NCI-H2081 treated with DMSO at 0.1 percent for 48 hours (cell line): ENCODE measurements at places on chromosomes 7 and 10.

GRCh38 chr7:51589111-51589510 is 272.5 kb upstream of the COBL start:
- DNase-seq: no peak

DNA sequence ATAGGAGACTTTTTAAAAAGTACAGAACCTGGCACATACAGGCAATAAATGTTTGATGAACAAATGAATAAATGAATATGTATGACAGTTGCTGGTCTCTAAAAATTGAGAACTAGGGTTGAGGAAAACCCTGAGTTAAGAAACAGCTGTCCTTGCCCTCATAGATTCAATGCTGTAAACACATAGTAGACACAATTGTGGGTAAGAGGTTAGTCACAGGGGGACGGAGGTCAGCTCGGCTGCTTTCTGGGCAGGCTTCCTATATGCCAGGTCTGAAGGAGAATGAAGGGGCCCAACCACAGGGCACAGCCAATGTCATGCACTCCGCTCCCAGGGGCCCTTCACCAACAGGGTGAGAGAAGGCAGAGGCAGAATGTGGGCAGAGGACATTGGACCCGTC is 143.3 kb upstream of the RSU1 start:
- no peak for DNase-seq

DNA sequence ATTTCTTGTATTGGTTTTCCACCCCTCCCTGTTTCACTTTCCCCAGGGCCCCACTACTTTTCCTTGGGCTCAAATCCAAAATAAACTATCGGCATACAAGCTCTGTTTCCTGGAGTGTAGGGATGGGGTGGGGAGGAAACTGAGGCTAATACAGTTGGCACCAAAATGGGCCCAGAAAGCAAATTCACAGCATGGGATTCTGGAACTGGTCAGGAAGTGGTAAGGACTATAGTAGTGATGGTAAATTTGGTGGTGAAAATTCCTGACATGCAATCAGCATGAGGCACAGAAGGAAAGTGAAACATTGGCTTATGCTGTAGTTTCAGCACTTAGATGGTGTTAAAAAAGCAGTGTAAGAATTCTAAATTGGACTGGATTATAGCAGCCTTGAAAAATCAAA is 8.7 kb upstream of the SAMD9L start:
- no peak for DNase-seq

- no peak for DNase-seq
Measured at GRCh38 chr7:149241696-149242095, 2.2 kb downstream of the ZNF212 start.

- DNase-seq: no peak
Measured at GRCh38 chr10:101797403-101798059, 14.3 kb upstream of the NPM3 start.

GRCh38 chr7:28296571-28297483 is 115.5 kb upstream of the CREB5 start:
- DNase-seq: no peak

- DNase-seq: no peak
Measured at GRCh38 chr7:140230516-140230860, 53.7 kb upstream of the KDM7A start.

GRCh38 chr7:137976696-137977095 is 25.2 kb downstream of the CREB3L2 start:
- DNase-seq: no peak

DNA sequence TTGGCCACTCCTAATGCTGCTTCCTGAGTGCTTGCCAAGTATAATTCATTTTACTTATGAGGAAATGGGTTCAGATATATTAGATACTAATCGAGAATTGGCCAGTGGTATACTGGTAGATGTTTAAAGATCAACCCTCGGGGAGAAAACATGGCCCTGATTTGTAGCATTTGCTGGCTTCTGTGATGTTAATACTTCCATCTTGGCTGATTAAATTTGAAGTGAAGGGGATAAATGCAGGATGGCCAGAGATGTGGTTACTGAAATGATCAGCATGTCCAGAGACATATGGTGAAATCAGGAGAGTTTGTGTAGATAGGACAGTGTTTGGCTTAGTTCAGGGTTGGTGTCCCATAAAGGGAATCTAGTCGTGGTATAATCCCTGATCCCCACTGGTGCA is 11.2 kb downstream of the UBE2D4 start:
- no peak for DNase-seq

DNA sequence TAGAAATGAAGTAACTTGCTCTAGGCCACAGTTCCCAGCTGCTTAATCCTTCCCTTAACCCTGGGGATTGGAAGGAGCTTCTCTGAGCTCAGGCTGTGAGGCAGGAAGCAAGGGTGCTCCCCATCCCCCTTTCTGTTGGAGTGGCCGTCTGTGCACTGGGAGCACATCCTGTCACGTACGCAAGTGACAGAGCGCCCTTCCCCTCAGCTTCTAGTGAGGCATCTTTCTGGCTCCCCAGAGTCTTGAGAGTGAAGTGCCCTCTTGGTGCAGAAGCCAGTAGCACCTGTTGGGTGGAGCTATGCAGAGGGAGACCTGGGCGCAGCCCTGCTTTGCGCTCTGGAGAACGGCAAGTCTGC is 47.8 kb downstream of the SHH start:
- no peak for DNase-seq

DNA sequence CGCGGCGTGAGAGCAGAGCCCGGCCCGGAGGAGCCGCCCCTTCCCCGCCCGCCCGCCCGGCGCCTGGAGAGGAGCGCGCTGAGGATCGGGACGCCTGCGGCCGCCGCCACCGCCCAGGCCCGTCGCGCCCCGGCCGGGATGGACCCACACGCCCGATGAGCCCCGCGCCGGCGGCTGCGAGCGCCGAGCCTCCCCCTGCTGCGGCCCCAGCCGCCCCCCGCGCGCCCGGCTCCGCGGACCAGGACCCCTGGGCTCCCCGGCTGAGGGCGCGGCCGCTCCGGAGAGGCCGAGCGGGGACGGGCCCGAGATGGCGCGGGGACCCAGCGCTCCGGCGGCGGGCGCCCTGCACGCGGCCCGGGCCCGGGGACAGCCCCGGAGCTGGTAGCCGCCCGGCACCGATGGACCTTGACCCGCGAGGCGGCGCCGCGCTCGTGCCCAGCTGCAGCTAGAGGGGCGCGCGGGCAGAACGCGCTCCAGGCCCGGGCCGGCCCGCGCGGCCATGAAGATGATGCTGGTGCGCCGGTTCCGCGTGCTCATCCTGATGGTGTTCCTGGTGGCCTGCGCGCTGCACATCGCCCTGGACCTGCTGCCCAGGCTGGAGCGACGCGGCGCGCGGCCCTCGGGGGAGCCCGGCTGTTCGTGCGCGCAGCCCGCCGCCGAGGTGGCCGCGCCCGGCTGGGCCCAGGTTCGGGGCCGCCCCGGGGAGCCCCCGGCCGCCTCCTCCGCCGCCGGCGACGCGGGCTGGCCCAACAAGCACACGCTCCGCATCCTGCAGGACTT is 520 bp downstream of the FAM20C start:
- DNase-seq: no peak

GRCh38 chr10:49749556-49750491 is 12.3 kb downstream of the OGDHL start:
- no peak for DNase-seq

GRCh38 chr10:4018054-4018511 is 233.1 kb upstream of the KLF6 start:
- no peak for DNase-seq

- DNase-seq: no peak
Measured at GRCh38 chr10:118017071-118017740, 29.5 kb downstream of the RAB11FIP2 start.

GRCh38 chr10:109958059-109958458 is 34.7 kb upstream of the XPNPEP1 start:
- no peak for DNase-seq

DNA sequence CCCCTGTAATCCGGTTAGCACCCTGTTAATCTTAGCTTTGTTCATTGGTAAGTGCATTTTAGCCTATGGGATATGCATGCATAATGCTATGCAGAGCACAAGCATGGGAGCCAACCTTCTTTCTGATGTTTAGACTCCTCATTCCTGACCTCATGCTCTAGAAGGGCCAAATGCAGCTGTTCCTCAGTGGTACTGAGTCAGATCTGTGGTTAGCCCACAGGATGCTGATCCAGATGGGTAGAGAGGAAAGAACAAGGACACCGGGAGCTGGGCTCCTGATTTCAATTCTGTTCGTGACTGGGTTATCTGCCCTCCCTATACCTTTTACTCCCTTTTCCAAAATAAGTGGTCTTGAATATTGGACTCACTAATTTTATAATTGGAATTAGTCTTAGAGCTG is 31.7 kb upstream of the C10orf90 start:
- no peak for DNase-seq

- DNase-seq: no peak
Measured at GRCh38 chr10:89414879-89415821, 782 bp downstream of the IFIT5 start.
